ENCODE measurements at places on chromosomes 7 and 10. TPM values are rescaled to one million over a fixed set of nuclear protein-coding genes. Genes with fewer than 3 reads are reported as not detected.
A peak's percentile ranks its signal among the peaks of the same experiment; 100 is the strongest.

The MKI67 gene
- 11.5 TPM for total RNA-seq

The SYCE1 gene
- total RNA-seq = not detected

The NOS3 gene
- total RNA-seq = 22.8 TPM

The HOXA7 gene
- total RNA-seq = 23.8 TPM

The MSANTD7 gene
- 11.8 TPM for total RNA-seq

GRCh38 chr7:117841611-117842010 is 31.6 kb downstream of the CTTNBP2 start:
- DNase-seq = no peak

DNA sequence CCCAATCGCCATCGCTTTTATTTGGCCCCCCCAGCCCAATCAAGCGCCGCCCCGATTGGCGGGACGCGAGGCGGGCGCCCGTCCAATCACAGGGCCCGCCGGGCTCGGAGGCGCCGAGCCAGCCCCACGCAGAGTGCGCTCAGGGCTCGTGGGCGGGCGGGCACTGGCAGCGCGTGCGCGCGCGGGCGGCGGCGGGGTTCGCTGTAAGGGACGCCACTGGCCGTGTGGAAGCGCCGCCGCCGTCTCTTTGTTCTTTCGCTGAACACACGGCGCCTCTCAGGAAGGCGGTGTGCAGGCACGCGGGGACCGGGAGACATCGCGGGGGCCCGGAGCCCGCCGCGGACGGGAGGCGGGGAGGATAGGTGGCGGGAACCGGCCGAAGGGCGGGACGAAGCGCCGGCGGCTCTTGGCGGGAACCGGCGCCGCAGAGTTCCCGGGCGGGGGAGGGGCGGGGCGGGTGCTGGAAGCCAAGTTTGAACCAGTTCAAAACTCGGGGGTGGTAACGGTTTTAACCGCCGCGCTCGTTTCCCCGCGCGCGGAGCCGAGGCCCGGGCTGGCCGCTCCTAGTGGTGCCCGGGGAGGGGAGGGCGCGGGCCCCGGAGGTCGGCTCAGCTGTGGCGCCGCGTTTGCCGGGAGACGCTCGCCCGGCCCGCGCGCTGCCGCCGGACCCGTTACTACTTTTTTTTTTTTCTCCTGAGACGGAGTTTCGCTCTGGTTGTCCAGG is 370 bp upstream of the EZH2 start:
- peak; percentile 93 for DNase-seq

DNA sequence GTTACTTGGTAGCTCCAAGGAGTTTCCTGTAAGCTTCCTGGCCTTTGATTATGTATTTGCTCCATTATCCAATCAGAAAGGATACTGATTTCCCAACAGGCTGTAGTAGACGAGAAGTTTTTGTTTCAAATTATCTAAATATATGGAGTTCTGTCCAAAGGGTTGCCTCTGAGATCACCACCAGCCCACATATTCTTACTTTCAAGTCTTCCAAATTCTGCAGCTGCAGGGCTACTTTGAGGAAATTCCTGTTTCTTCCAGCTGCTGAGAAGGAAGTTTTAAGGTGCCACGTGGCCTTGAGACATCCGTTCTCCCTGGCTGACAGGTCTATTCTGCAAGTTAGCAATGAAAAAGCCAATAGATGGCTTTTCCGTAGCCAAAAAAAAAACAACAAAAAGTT is 286.0 kb downstream of the TWIST1 start:
- no peak for DNase-seq

DNA sequence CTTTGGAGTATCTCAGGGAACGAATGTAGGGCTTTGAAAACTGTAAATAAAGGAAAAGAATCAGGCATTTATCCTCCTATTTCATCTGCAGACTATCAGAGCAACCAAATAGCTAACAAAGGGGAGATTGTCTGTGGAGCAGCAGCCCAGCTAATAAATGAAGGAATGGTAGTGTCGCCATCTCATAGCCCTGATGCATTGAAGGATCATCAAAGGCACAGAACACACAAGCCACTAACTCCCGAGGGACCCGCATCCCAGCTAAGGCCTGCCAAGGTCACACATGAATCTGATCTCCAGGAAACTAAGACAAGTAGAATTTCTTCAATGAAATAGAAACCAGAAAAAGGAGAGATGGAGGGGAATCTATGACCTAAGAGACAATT is 38.2 kb downstream of the CALML5 start:
- DNase-seq = no peak

DNA sequence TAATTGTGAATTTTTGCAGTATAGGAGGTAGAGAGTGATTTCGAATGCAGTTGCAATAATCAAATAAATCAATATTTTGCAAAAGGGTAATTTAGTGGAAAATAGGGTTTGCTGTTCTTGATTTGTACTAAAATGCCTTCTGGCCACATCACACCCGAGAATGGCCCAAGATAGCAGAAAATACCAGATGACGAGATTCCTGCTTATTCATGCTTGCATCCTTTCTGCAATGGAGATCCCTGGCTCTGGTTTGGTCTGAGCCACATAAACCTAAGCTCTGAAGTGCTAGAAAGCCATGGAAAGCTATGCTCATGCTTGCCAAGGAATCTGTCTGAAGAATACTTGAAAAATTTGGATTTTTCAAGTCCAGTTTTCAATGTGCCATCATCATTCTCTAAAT is 634.2 kb upstream of the COBL start:
- no peak for DNase-seq

DNA sequence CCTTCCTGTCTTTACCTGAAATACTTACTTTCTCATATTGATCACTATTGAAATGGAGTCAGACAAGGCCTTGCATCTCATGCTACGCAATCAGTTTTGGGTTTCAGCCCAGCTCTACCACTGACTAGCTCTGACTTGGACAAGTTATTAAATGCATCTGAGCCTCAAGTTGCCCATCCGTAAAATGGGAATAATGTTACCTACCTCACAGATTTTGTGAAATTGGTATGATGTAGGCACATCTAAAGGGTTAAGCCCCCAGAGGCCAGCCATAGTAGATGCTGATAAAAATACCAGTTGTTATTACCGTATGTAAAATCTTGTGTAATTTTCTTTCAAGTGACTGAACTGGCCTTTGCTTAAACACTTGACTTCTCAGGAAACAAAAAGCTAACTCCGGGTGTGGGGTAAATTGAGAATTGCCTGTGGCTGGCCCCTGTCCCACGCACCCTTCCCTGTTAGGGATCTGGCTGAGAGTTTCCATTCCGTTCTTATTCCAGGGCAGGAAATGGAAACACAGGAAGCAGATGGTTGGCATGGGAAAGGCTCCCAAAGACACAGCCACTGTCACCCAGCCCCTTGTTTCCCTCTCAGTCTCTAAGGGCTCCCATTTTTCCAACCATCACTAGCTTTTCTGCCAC is 7.5 kb downstream of the DUSP5 start:
- no peak for DNase-seq

GRCh38 chr10:33460505-33461294 is 126.2 kb upstream of the NRP1 start:
- no peak for DNase-seq

DNA sequence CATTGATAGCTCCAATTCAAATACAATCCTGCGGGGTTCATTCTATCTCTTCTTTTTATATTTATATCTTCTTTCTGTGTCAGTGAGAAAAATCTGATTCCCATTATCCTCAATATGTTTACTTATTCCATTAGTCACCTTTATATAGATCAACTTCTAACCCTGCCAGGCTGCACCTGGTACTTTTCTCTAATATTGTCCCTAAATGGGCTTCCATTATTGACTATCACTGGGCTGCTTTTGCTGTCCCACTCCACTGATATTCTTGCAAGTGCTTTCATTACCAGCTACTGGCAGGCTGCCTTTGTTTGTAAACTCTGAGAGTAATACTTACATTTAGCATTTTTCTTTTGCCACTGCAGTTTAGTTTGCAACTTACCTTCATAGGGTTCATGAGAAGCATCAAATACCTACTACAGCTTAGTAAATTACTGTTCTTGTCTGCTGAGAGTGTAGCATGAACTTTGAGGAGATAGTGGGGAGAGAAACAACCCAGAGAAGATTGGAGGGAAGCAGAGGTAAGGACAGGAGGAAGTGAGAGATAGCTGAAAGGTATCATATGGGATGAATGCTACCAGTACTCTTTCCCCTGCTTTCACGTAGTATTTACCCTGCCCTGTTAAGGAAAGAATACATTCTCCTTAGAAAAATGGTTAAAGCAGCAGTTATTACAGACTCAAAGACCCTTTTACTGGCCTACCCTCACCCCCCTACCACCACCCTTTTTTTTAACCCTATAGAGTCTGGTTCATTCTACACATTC is 119.1 kb downstream of the PHTF2 start:
- DNase-seq = no peak

DNA sequence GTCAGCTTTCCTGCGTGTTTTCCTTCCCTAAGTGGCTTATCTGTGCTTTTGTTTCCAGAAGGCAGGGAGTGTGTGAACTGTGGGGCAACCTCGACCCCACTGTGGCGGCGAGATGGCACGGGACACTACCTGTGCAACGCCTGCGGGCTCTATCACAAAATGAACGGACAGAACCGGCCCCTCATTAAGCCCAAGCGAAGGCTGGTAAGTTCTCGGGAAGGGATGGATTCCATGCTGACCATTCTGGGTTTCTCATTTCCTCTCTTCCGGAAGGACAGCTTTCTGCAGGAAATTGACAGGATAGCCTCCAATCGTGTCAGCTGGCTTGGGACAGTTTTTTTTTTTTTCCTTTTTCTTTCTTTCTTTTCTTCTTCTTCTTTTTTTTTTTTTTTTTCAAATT is 9.4 kb downstream of the GATA3 start:
- DNase-seq = no peak

GRCh38 chr7:51606601-51607154 is 290.1 kb upstream of the COBL start:
- DNase-seq = no peak

DNA sequence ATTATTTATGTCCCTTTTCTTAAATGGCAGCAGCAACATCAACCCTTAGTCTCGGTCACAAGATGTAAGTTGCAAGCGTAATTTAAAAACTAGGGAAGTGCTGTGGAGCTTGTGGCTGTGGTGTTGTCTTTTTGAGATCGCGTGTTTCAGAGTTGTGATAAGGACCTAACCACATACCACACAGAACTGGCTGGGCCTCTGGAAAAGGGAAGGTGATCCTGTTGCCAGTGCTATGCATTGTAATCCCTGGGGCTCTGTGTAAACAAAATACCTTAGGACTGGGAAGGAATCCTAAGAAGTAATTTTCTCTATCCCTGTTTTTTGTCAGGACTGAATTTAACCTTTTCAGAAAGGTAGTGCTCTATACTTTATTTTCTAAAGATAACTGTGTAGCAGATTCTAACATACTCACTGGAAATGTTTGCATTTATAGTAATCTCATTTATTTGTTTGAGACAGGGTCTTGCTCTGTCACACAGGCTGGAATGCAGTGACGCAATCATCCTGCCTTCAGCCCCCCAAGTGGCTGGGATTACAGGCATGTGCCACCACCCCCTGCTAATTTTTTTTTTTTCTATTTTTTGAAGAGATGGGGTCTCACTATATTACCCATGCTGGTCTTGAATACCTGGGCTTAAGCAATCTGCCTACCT is 60.4 kb downstream of the INPP5F start:
- no peak for DNase-seq

DNA sequence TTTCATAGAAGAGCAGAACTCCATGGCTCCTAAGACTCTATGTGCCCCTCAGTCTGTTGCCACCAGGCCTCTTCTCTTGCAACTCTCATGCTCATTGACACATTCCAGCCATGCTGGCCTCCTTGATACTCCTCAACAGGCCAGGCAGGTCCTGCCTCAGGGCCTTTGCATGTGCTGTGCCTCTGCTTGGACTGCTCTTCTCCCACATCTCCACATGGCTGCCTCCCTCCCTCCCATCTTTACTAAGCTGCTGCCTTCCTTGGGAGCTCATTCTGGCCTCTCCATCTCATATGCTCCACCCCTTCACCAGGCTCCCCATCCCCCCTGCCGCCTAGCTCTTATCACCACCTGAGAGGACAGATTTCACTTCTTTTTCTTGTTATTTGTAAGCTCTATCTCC is 103.8 kb upstream of the GPR26 start:
- DNase-seq = peak; percentile 34

Measured in vagina (tissue), 2 donors.